Mucosa of gallbladder (tissue), 1 donor: ENCODE measurements at places on chromosomes 7 and 10.

DNA sequence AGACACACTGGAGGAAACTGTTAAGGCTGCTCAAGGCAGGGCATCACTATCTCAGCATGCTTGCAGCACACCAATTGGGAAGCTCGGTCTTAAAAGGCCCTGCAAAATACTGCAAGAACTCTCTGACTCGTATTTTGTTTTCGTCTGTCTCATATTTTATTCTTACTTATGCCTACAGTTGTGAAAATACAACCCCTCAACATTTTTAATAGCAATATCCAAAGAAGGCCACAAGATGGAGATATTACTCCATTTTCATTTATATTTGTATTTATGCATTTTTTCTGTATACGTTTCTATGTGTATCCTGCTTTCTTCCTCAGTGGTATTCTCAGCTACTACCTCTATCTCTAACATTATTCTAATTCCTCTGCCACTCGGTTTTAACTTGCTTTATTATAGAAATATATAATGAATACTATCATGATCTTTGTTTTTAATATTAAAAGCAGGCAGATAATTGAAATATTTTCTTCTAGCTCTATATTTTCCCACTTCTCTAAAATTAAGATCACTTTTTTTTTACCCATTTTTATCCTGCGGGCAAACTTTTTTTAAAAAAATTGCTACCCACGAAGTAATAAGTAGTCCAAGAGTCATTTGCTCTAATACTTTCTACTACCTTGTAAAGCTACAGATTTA lies 10.0 kb downstream of the DNAJC1 start:
- DNase-seq = no peak

GRCh38 chr7:83704564-83704963 lies 55.6 kb upstream of the SEMA3E start:
- DNase-seq = no peak

- no peak for DNase-seq
These were observed 114.2 kb downstream of the EBF3 start for GRCh38 chr10:129849853-129850252.

DNA sequence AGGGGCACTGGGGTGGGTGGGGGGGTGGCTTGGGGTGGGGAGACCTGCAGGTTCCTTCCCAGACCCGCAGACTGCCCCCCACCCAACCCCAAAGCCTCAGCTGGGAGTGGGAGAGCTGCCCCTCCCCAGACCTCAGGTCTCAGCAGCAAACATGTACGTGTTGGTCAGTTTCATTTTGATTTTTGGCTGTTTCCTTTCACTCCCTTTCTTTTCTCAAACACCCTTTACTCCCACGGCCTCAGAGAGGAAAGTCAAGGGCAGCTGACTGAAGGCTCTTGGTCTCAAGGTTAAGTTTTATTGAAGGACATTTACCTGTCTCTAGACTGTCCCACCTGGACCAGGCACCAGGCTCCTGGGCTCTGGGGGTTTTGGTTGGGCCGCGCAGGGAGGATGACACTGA lies 34.1 kb upstream of the HSPB1 start:
- DNase-seq = no peak

- no peak for DNase-seq
These were observed 98.7 kb downstream of the PROSER2 start for GRCh38 chr10:11921800-11922392.

DNA sequence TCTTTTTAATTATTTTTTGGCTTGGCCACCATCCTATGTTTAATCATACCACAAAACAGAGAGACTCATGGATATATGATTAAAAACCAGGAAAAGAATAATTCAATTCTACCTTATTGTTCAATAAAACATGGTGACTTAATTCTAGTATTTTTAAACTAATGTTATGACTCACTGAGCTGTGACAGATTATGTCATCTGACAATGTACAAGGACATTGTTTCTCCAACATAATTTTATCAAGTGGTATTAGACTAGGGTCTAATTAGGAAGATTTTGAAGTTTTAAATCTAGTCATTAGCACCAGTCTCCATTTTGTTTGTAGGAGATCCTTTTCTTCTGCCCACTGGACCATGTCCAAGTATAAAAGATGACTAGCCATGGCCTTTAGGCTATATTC lies 199.3 kb upstream of the MDFIC start:
- DNase-seq = no peak

GRCh38 chr10:120453886-120454285 lies 3.1 kb upstream of the PLPP4 start:
- no peak for DNase-seq

GRCh38 chr10:103692952-103693811 lies 162.2 kb downstream of the SH3PXD2A start:
- no peak for DNase-seq

- DNase-seq = no peak
These were observed 127.0 kb downstream of the SRPK2 start for GRCh38 chr7:105261689-105262088.

GRCh38 chr7:151389768-151390597 lies 19.9 kb downstream of the WDR86 start:
- no peak for DNase-seq

- no peak for DNase-seq
These were observed 19.1 kb downstream of the ATXN7L1 start for GRCh38 chr7:105857009-105857952.

DNA sequence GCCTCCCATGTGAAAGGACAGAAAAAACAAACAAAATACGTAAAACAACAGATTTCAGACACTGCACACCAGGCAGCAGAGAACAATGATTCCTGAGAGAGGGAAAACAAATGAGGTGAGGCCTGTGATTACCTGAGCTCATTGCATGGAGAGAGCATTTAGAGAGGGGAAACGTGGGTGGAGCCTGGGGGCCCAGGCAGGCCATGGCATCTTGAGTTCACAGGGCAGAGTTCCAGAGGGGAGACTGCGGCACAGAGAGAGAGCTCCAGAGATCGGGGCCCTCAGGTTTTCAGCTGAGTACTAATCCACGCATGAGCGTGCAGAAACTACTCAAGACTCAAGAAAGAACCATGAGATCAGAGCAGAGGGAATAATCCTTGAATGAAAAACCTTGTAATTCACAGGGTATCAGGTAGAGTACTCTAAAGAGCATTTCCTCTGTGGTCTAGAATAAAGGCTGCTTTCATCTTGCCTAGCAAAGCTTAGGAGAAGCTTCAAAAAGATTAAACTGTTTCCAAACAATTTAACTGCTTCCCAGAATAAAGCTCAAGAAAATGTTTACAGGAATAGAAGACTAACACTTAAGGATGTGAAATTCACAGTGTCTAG lies 46.6 kb upstream of the ARHGAP12 start:
- no peak for DNase-seq

DNA sequence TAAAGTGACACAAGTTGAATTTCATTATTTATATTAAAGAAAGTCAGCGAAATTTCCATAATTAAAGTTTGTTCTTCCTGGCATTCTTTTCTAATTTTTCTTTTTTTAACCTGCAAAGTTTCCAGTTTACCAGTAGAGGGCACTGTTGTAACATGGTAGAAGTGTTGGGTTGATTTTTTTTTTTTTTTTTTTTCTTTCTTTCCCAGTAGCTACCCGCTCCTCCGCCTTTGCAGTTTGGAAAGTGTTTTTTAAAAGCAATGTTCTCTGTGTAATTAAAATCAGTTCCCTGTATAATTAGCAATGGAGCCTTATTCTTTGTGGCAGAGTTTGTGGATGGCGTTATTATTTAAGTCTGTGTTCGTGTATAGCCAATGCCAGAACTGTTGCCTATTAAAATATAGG lies 53.7 kb downstream of the TAF3 start:
- no peak for DNase-seq
